NCI-H748 treated with DMSO at 0.1 percent for 48 hours (cell line): ENCODE measurements at places on chromosomes 2 and 18.

DNA sequence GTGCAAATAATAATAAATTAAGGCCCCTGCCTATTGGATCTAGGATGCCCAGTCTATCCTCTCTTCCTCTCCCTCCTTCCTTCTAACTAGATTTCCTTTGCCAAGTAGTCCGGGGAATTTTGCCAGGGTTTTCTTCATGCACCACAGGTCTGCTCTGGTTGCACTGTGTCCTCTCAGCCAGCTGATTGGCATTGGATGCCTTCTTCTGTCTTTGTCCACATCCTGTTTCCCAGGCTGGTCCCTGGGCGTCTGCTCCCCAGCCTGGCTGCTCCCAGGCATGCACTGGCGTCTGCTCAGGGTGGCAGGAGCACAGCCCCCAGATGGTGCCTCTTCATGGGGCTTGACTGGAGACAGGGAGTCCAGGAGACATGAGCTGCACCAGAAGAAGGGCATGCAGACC, 66.4 kb downstream of the GALR1 start:
- DNase-seq = no peak

DNA sequence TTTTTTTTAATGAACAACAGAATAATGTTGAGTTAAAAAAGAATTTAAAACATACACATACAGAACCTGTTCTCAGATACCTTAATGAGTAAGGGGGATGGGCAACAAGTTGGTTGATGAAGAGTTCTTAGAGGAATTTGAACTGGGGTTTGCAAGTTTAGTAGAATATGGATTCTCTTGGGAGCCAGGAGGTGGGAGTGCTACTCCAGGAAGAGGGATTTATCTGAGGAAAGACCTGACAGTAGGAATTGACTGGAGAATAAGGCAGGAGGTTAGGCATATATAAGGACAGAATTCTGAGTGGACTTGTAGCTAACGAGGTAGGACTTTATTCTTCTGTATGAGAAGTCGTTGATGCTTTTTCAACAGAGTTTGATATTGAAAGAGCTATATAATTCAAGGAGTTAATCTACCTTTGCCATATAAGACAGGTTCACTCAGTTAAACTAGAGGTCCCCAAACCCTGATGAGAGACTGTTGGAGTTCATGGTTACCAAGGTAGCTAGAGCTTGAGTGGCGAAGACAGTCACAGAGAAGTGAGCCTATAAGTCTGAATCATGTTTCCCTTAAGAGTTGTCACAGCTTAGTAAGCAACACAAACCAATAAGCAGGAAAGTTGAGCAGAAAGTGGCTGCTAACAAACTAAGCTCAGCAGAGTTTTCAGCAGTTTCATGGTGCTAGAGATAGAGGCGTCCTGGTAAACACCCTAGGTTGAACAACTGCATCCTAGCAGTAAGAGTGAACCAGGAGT, 88.2 kb downstream of the NCOA1 start:
- DNase-seq = no peak

- DNase-seq = no peak
Measured at GRCh38 chr2:163198972-163199371, 360.4 kb upstream of the KCNH7 start.

DNA sequence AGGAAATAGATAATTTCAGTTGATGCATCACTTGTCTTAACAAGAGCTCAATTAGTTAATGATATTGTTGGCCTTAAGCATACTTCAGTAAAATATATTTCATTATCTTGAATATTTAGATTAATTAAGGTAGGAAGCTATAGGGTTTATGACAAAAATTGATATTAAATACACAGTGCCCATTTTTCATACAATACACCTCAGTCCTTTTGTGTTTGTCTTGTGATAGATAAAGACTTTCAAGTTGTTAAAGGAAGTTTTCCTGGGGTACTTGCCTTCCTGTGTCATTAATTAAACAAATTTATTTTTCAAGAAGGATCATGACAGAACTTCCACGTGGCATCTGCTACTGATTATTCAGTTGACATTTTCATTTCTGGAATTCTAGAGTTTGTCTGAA, 420.5 kb downstream of the MTX2 start:
- no peak for DNase-seq

GRCh38 chr18:75111760-75112159, 97.2 kb downstream of the PTGR3 start:
- DNase-seq = no peak

DNA sequence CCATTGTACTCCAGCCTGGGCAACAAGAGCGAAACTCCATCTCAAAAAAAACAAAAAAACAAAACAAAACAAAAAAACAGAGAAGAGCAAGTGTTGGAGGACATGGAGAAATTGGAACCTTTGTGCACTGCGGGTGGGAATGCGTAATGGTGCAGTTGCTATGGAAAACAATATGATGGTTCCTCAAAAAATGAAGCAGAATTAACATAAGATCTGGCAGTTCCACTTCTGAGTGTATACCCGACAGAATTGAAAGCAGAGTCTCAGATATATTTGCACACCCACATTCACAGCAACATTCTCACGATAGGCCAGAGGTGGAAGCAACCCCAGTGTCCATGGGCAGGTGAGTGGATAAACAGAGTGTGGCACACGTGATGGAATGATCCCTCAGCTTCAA, 11.0 kb upstream of the RALB start:
- DNase-seq = no peak

- DNase-seq = no peak
Measured at GRCh38 chr18:74478880-74479279, 17.3 kb upstream of the CNDP2 start.

DNA sequence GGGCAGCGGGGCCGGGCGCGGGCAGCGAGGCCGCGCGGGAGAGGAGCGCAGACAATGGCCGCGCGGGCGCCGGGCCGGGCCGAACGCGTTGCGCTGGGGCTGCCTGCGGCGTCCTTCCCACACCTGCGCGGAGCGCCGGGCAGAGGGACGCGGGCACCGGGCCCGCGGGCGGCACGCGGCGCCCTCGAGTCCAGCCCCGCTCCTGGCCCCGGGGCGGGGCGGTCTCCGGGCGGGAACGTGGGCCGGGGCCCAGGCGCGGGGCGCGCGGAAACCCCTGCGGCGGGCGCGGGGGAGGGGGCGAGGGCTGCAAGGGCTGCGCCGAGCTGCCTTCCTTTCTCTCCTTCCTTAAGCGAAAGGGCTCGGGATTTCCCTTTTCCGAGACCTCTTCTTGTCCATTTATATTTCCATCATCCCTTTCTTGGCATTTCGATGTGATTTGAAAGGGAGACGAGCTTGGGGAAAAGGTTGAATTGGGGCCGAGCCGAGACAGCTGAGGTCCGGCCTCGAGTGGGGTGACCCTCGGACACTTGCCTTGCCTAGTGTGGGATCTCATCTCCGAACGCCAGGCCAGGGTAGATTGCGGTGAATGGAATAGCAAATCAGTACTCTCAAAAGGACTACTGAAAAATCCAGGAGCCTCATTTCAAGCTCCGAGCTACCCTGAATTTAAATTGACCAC, 676 bp downstream of the KLHL23 start:
- DNase-seq = peak; percentile 38

GRCh38 chr2:214775971-214776370, 33.5 kb downstream of the BARD1 start:
- DNase-seq = no peak

DNA sequence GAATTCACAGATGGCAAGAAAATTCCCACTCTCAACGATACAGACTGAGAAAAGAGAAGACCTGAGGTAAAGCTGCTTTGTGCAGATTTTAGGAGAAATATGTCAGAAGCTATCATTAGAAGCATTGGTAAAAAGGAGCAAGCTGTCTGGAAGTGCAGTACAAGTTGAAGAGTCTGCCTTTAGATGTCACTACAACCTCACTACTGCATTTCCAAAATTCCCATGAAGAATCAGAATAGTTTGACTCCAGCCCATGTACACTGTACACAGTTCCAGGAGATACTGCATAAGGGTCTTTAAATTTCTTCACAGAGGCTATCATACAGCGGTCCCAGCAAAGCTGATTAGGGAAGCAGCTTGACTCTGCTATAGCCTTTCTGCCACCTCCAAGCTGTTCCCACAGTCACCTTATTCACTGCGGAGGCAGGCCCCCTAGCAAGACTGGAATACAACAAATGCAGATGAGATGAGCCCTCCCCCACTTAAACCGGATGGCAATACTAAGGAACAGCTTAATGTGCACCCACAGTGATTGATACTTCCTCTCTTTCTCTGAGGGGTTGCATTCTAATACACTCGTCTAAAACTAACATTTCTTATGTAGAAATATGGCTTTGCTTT, 527.4 kb downstream of the TMEM182 start:
- peak; percentile 23 for DNase-seq

GRCh38 chr2:78861546-78861945, 164.0 kb upstream of the REG3G start:
- peak; percentile 3 for DNase-seq

- DNase-seq = no peak
Measured at GRCh38 chr2:189150033-189150432, 29.5 kb downstream of the COL5A2 start.

DNA sequence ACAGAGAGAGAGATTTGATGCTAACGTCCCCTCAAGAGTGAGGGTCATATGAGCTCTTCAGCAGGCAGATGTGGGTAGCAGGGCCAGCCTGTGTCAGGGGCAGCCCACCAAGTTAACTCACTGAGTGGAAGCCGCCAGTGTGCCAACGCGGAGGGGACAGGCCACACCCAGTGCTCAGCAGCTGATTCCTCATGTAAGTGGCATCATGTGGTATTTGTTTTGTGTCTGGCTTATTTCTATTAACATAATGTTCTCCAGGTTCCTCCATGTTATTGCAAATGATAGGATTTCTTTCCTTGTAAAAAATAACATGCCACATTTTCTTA, 4.0 kb downstream of the IMP4 start:
- no peak for DNase-seq
